ENCODE measurements at places on chromosomes 3 and 15. TPM values are rescaled to one million over a fixed set of nuclear protein-coding genes. Genes with fewer than 3 reads are reported as not detected.

EPHB3 gene
- polyA plus RNA-seq, result 11.7 TPM

RTP4 gene
- 3.1 TPM for polyA plus RNA-seq

FMN1 gene
- 2.3 TPM for polyA plus RNA-seq

TERC gene
- not detected for polyA plus RNA-seq

NPAP1 gene
- 1.1 TPM for polyA plus RNA-seq

ATP8B4 gene
- 1.1 TPM for polyA plus RNA-seq

FGF12 gene
- polyA plus RNA-seq, result 6.0 TPM

CEP70 gene
- polyA plus RNA-seq, result 13.6 TPM

AGBL1 gene
- polyA plus RNA-seq, result not detected

GPR149 gene
- polyA plus RNA-seq, result not detected

GPR62 gene
- not detected for polyA plus RNA-seq

HTR3E gene
- polyA plus RNA-seq, result not detected

LXN gene
- 12.3 TPM for polyA plus RNA-seq

XCR1 gene
- polyA plus RNA-seq, result not detected

PLA2G4D gene
- polyA plus RNA-seq, result 0.05 TPM

DNAH12 gene
- 1.7 TPM for polyA plus RNA-seq

DUOXA1 gene
- polyA plus RNA-seq, result 0.11 TPM

IL5RA gene
- polyA plus RNA-seq, result 0.15 TPM

KCNAB1 gene
- polyA plus RNA-seq, result 0.76 TPM

AQP9 gene
- polyA plus RNA-seq, result 0.15 TPM

ZBTB20 gene
- 16.0 TPM for polyA plus RNA-seq

SKOR1 gene
- polyA plus RNA-seq, result 0.30 TPM

KNL1 gene
- 0.11 TPM for polyA plus RNA-seq

FOXL2NB gene
- not detected for polyA plus RNA-seq

APOD gene
- 75.7 TPM for polyA plus RNA-seq

CLDN18 gene
- polyA plus RNA-seq, result 0.05 TPM

PCOLCE2 gene
- 0.68 TPM for polyA plus RNA-seq

NR2C2 gene
- 8.8 TPM for polyA plus RNA-seq

FURIN gene
- 52.5 TPM for polyA plus RNA-seq

LRRC31 gene
- not detected for polyA plus RNA-seq

GABRB3 gene
- 9.2 TPM for polyA plus RNA-seq

KAT2B gene
- polyA plus RNA-seq, result 14.4 TPM

LSAMP gene
- 1.7 TPM for polyA plus RNA-seq

TMCO5A gene
- not detected for polyA plus RNA-seq

SLC22A13 gene
- 0.05 TPM for polyA plus RNA-seq

CCDC54 gene
- polyA plus RNA-seq, result not detected

CHDH gene
- polyA plus RNA-seq, result 9.3 TPM

SLC38A3 gene
- 40.8 TPM for polyA plus RNA-seq

THRB gene
- 2.3 TPM for polyA plus RNA-seq

ESYT3 gene
- 1.2 TPM for polyA plus RNA-seq

MTFMT gene
- 1.9 TPM for polyA plus RNA-seq

KNG1 gene
- polyA plus RNA-seq, result 0.14 TPM

B3GALNT1 gene
- 2.0 TPM for polyA plus RNA-seq

ANKUB1 gene
- not detected for polyA plus RNA-seq
